ENCODE measurements at places on chromosomes 5 and 9.

GRCh38 chr5:22591461-22591860, 261.7 kb downstream of the CDH12 start:
- no peak for DNase-seq

DNA sequence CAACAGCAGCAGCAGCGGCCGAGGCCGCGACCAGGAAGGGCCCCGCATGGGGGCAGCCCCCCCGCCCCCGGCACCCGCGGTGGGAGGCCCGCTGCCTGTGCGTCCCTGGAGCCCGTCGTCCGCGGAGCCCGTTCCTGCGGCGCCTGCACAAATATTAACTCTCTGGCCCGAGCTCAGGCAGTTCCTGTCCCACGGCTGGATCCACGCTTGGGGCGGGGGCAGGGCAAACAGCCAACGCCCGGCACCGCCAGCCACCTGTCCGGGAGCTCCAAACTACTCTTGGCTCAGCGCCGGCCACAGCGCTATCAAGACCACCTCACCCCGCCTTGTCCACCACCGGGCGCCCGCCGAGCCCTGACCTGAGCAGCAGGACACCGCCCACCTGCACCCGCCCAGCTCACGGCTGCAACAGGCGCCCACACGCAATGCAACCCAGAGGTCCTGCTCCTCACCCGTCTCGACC, at the start of gene LRRC26:
Gene LRRC26, minus strand, starts transcription at position 156 of the 463 bp plus-strand sequence. Its CDS starts 108 bp downstream, at position 48.
- no peak for DNase-seq

DNA sequence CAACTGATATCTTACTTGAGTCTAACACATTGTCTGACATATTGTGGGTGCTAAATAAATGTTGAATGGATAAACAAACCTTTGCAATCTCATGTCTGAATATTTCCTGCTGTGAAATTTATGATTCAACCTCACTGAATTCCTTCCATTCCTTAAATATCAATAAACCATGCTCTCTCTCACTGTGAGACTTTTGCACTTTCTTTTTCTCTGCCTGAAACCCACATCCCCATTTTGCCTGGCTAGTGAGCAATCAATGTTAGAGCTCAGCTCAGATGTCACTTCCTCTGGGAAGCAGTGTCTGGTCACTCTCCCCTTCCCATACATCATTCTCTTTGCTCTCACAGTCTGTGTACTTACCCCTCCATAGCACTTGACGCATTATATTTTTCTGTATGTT, 383.7 kb upstream of the TRPC7 start:
- DNase-seq, result no peak

GRCh38 chr9:109010746-109011145, 2.6 kb downstream of the CTNNAL1 start:
- no peak for DNase-seq

- DNase-seq, result no peak
Observed at GRCh38 chr5:89690331-89690730, 719.2 kb downstream of the CETN3 start.

DNA sequence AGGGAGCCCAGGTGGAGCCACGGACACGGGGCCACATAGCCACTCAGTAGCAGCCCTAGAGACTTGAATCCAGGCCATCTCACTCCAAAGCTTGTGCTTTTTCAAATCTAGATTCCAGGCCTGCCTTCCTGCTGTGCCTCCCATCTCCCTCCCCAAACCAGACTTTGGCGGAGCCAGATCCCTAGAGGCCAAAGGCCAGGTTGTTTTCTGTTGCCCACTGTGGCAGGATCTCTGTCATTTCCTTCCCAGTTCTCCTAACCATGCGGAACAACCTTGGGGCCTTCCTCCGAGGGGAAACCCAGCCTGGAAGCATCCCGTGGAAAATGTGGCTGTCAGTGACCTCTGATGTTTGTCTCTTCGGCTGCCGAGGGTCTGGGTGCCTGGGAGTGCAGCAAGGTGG, 16.4 kb upstream of the RPS14 start:
- DNase-seq, result no peak

DNA sequence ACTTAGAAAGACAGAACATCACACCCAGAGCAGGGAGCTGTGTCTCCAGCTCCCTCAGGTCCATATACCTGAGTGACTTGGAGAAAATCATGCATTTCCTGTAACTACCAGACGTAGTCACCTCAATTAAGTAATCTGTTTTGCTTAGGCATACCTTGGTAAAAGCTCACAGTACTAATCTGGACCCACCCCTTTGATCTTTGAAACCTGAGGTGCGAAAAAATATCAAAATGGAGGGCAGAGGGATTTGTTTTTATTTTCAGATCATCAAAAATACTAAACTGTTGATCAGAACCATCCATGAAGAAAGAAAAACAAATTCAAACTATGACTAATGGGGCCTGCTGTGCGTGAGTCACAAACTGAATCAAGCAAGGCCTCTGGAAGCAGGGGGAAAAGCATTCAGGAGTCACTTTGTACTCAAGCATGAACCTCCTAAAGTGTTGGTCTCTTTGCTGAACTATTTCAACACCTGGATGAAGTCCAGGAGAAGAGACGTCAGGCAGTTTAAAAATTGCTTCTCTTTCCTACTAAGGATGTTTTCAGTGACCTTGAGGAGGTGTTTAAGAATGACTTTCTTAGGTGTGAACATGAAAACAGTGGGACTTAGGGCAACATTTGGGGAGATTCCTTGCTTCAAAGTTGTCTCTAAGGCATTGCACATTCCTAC, 76.3 kb downstream of the MUSK start:
- DNase-seq, result no peak

DNA sequence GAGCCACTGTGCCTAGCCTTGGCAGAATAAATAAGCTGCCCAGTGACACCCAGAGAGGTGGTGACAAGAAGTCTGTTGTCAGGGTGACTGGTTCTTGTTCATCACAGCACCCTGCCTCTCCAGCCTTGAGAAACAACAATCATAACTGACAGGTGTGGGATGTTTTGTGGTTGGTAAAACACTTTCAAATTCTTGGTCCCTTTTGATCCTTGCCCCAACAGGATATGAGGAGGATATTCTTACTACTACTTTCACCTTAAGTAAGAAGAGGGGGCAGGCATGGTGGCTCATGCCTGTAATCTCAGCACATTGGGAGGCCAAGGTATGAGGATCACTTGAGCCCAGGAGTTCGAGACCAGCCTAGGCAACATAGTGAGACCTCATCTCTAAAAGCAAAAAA, 14.2 kb upstream of the FRRS1L start:
- no peak for DNase-seq

DNA sequence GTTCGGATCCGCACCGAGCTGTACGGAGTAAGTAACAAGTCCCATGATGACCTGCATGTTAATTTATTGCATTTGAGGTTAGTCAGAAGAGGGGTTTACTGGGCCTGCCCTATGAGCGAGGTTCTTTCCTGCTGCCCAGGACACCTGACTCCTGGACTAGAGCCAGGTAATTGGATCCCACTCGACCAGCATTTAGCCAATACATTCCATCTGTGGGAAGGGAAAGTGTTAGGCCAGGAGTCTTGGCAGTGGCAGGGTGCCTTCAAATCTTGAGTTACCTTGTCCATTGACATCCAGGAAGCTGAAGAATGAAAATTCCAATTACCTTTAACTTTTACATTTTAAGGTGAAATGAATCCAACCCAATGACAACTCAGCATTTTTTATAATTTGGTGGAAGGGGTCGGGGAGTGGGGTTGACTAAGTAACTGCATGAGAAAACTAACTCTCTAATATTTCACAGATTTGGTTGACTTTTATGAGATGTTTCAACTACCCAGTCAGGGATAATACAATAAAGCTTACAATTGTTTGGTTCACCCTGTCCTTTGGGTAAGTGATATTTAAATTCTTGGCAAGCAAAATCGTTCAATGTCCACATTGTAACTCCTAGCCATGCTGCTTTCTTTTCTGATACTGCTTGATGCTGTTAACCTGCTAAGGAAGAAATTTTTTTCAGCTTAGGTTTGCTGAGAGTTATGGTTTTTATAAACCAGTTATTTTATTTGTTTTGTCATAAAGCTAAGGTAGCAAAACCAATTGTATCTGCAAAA, 111.6 kb upstream of the IQGAP2 start:
- no peak for DNase-seq

GRCh38 chr9:86983620-86984259, 36.4 kb upstream of the GAS1 start:
- DNase-seq, result no peak

GRCh38 chr9:25602400-25603044, 75.7 kb downstream of the TUSC1 start:
- DNase-seq, result no peak

DNA sequence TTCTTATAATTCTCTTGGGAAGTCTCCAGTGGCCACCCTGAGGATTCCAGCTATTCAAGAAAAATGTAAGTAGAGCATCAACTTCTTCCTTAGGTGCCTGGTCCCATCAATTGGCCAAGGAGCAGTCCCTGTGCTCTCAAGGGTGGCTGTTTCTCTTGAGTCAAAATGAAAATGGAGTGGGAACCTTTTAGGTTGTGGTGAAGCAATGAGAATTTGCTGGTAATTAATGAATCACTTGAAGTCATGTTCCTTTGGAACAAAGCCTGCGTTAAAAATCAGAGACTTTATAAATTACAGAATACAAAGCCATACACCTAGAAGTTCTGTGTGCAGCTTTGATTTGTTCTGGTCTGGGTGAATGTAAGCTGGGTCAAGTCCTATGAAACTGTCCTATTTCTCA, 48.9 kb downstream of the IL31RA start:
- no peak for DNase-seq

DNA sequence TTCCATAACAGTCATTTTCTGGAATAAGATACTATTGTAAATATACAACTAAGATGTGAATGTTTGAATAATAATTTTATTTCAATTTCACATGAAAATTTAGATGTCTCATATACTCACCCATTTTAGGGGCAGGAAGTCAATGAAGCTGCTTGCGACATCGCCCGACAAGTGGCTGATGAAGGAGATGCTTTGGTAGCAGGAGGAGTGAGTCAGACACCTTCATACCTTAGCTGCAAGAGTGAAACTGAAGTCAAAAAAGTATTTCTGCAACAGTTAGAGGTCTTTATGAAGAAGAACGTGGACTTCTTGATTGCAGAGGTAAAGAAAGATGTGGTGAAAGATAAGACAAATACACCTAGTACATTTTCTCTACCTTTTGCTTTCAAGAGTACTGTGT, 8.6 kb downstream of the BHMT start:
- DNase-seq, result no peak

- DNase-seq, result no peak
Observed at GRCh38 chr9:113501852-113502251, 38.3 kb downstream of the RGS3 start.

DNA sequence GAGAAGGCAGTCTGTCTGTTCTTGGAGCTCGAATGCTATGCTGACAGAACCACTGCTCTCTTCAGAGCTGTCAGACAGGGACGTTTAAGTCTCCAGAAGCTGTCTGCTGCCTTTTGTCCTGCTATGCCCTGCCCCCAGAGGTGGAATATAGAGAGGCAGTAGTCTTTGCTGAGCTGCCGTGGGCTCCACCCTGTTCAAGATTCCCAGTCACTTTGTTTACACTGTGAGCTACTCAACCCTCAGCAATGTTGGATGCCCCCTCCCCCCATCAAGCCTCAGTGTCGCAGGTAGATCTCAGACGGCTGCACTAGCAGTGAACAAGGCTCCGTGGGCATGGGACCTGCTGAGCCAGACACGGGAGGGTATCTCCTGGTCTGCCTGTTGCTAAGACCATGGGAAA, 344.2 kb downstream of the TMEM161B start:
- DNase-seq, result no peak

- no peak for DNase-seq
Observed at GRCh38 chr9:124259158-124259808, 1.5 kb downstream of the NEK6 start.

GRCh38 chr5:149235841-149236240, 35.8 kb upstream of the AFAP1L1 start:
- DNase-seq, result no peak

DNA sequence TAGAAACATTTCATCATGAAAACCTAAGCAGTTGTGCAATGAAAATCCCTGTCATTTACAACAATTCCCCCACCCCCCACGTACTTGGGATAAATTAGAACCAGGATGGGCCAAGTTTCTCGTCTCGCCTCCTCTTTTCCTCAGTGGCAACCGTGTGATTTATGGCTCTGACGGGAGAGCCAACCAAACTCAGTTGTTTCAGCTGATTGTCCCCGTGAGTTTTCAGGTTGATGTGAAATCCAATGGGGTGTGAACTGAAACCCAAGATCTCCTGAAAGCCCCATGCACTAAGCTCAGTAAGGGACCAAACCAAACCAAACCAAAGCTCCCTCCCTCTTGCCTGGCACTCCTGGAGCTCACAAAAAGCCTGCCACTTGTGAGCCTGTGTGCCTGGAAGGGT, 138.7 kb upstream of the SLC24A2 start:
- no peak for DNase-seq

DNA sequence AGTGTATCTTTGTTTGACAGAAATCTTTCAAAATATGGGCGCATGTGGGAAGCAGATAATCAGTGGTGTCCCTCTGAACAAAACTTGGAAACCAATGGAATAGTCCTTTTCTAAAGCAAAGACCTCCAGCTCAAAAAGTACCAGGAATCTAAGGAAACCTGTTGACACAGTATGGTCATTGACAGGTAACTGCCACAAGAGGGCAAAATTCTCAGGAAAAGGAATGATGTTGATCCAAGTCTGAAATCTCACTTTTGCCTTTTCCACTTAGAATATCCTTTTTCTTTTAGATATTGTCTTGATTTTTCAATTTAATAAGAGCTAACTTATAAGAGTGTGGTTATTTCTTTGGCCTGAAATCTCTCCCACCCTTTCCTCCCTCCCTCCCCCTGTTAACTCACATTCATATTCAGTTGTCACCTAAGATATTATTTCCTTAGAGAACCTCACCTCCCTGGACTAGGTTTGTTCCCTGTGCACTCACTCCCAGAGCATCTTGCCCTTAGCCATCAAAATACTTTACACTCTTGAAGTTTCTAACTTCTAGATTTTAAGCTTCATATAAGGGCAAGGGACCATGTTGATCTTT, 59.0 kb upstream of the BARX1 start:
- no peak for DNase-seq

- no peak for DNase-seq
Observed at GRCh38 chr9:95783426-95783975, 92.0 kb upstream of the ERCC6L2 start.

- DNase-seq, result no peak
Observed at GRCh38 chr5:92836855-92837755, 743.9 kb downstream of the NR2F1-AS1 start.

DNA sequence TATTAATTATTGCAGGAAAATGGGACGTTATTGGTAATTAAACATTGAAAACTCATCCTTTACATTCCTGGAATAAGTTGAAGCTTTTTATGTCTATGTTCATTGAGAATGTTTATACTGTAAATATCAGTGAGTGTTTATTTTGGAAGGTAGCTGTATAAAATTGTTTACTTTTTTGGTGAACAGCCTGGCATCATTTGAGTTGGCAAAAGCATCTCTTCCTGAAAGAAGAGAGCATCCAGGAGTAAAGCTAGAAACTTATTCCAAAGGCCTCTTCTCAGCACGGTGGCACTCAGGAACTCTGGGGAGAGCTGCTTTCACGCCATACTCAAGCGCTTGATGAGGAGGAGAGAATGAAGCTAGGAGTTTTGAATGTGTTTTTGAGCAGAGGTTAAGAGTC, 79.9 kb downstream of the GAPVD1 start:
- DNase-seq, result no peak

- no peak for DNase-seq
Observed at GRCh38 chr5:180332051-180332517, 21.1 kb downstream of the GFPT2 start.

All from bone marrow (tissue), 2 donors.